Activated effector memory CD4-positive, alpha-beta T cell treated with Interleukin-2 at 50 U/mL for 16 hours (primary cell): ENCODE measurements at places on chromosomes 6 and 20.

- DNase-seq: no peak
Measured at GRCh38 chr6:124783344-124783743, 178.9 kb upstream of the RNF217 start.

DNA sequence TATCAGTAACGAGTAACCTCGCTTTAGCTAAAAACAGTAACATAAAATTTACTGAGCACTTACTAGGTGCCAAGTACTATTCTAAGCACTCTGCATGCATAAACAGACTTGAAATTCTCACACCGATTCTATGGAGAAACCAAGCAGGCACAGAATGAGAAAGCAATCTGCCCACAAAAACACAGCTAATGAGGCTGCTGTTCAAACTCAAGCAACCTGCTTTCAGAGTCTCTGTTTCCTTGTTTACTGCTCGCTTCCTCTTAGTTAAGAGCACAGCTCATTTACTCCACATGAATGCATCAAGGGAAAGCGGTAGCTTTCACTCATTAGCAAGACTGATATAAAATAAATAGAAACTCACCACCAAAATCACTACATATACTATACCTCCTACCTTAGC, 37.4 kb downstream of the PRKN start:
- DNase-seq: no peak

DNA sequence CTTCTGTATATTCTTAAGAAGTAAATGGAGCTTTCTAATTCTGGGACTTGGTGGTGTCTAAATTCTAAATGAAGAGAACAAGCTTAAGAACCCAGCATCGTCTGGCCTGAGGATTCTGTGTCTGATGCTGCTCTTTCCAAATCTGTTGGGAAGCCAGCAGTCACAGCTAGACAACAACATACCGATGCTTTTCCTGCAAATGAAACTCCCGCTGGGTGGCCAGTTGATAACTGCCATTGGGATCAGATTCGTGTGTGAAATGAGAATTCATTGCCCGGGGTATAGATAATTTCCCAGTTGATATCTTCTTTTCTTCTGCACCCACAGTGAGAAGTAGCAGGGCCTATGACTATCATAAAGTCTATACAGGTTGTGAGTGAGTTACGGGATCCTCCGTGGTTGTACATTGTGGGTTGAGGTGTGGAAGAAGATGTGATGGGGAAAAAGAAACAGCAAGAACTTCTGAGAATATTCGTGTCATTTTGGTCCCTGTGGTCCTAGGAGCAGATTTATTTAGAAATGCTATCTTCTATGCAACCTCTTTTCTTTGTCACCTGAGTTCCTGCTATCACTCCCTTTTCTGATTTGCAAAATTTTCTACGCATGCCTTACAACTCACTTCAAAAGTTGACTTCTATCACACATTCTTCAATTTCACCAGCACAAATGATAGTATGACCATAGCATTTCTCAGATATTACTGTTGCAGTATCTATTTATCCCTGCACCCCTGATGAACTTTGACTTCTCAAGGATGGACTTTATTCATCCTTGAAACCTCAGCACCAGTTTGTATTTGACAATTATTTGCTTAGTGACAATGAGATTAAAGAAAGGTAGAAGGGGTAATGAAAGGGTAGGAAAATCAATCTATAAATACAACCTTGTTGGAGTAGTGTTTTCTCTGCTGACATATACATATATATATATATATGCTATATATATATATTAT, 10.4 kb downstream of the NOX3 start:
- no peak for DNase-seq

- DNase-seq: no peak
Measured at GRCh38 chr6:144471986-144472385, 186.9 kb downstream of the UTRN start.

GRCh38 chr6:43524483-43524961, 7.6 kb downstream of the POLR1C start:
- DNase-seq: no peak

GRCh38 chr20:62501801-62502495, 26.2 kb upstream of the GATA5 start:
- DNase-seq: peak; percentile 27

GRCh38 chr6:148274809-148275208, 67.8 kb upstream of the SASH1 start:
- no peak for DNase-seq

GRCh38 chr6:35258858-35259193, 709 bp upstream of the ZNF76 start:
- no peak for DNase-seq

- no peak for DNase-seq
Measured at GRCh38 chr20:39489986-39490560, 527.9 kb downstream of the DHX35 start.

- DNase-seq: no peak
Measured at GRCh38 chr20:25206548-25206947, 11.0 kb downstream of the ENTPD6 start.

- DNase-seq: no peak
Measured at GRCh38 chr6:145904868-145905267, 59.3 kb downstream of the SHPRH start.

DNA sequence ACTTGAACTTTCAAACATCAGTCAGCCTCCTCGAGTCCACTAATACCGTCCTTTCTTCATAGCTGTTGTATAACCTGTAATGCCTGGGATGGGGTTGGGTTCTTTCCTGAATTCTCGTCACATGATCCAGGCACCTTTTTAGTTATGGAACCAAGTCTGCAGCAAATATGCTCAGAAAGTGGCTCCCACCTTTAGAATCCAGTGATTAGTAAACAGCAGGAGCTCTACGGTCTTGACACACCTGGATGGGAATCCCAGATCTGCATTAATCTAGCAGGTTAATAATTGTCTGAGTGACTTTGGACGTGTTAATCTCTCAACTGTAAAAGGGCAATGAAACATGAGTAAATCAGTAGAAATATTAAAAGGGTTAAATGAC, 729 bp upstream of the ZHX3 start:
- DNase-seq: no peak

DNA sequence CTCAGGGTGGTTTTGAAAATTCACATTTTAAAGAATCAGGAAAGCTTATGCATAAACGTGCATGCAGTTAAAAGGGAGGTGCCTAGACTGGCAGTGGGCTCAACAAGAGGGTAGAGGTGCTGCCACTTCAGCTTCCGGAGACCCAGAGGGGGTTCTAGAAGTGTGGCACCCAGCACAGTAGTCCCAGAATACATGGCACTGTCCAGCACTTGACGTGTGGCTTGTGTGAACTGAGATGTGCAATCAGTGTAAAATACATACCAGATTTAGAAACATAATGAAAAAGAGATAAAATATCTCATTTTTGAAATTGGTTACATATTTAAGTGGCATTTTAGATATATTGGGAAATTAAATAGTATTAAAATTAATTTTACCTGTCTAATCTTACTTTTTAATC, 89.3 kb downstream of the RIN2 start:
- no peak for DNase-seq

DNA sequence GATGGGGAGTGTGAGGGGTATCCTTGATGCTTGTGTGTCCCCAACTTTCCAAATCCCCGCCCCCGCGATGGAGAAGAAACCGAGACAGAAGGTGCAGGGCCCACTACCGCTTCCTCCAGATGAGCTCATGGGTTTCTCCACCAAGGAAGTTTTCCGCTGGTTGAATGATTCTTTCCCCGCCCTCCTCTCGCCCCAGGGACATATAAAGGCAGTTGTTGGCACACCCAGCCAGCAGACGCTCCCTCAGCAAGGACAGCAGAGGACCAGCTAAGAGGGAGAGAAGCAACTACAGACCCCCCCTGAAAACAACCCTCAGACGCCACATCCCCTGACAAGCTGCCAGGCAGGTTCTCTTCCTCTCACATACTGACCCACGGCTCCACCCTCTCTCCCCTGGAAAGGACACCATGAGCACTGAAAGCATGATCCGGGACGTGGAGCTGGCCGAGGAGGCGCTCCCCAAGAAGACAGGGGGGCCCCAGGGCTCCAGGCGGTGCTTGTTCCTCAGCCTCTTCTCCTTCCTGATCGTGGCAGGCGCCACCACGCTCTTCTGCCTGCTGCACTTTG, at the start of gene TNF:
Gene TNF, plus strand, starts transcription at position 231 of the 567 bp plus-strand sequence. Its CDS starts 177 bp downstream, at position 408.
- peak; percentile 71 for DNase-seq

- no peak for DNase-seq
Measured at GRCh38 chr20:6044115-6044514, 9.7 kb downstream of the LRRN4 start.

DNA sequence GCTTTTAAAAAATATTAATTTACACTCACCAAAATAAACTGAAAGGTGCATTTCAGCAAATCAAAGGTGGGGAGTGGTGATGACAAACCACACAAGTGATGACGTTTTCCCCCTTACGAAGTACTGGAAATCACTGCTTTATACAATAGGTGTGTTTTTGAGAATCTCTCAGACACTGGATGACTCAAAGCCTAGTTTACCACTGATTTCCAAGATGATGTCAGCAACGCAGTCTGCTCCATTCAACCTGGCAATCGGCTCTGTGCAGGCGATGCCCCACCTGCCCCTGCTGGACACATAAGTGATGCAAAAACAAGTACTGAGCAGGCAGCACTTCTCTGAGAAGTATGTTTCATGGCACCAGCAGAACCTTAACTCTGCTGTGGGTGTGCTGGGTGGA, 114.4 kb downstream of the SOD2 start:
- no peak for DNase-seq

DNA sequence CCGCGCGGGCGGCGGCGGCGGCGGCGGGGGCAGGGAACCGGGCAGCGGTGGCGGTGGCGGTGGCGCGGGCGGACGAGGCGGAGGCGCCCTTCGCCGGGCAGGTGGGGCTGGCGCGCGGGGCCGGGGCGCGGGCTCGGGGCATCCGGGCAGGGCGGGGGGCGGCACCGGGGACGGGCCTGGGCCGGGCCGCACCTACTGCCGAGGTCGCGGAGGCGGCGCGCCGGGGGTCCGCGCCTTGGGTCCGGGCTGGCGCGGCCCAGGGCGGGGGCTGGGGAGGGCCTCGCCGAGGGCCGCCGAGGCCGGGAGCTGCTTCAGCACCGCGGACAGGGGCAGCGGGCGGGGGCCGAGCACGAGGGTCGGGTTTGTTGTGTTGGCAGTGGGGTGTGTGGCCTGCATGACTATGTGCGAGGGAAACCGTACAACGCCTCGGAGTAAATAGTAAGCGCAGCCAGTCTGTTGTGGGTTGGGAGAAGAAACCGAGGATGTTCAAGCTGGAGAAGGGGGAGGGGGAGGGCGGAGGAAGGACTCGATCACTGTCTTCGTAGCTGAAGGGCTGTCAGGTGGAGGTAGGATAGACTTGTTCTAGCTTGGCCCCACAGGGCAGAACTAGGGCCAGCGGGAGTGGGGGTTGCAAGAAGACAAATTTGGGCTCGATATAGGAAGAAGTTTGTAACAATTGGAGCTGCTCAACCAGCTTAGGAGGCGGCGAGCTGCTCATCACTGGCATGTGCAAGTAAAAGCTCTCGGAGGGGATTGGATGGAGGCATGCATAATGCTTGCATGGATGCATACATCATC, 593 bp downstream of the MMP24 start:
- peak; percentile 19 for DNase-seq

- DNase-seq: no peak
Measured at GRCh38 chr20:17856837-17857605, 111.6 kb downstream of the SNX5 start.

GRCh38 chr6:92160226-92160625, 1259.1 kb downstream of the EPHA7 start:
- DNase-seq: no peak

DNA sequence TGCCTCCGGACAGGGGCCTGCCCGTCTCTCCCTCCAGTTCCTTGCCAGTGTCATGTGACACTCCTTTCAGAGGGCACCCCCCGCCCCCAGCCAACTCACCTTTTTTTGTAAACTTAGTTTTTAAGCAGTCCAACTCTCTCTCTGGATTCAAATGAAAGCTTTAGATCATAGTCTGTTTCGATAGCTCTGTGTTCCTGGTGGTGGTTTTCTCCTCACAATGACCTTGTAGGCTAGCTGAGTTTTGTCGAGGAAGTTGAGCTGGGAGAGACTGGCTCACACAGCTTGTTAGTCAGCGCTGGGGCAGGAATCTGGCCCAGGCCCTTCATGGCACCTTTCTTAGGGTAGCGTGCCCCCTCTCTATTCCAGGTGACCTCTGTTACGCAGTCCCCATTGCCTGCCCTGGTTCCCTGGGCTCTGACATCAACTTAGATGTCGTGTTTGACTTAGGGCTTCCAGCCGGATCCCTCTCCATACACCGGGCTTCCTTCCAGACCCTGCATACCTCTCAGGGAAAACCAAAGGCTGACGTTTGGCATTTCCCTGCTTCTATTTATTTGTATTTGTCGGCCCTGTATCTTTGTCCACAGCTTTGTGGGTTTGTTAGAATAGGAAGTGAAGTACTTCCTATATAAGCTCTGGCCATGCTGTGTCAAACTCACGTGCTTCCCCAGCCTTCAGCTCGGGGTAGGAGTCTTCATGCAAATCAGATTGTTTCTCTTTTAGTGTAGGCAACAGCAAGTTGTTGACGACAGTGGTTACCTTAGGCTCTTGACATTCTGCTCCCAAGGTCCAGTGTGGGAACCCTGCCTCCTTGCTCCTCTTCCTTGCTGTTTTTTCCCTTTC, 12.7 kb downstream of the IGF2R start:
- no peak for DNase-seq

GRCh38 chr6:158556113-158556512, 3.8 kb upstream of the TMEM181 start:
- DNase-seq: no peak

DNA sequence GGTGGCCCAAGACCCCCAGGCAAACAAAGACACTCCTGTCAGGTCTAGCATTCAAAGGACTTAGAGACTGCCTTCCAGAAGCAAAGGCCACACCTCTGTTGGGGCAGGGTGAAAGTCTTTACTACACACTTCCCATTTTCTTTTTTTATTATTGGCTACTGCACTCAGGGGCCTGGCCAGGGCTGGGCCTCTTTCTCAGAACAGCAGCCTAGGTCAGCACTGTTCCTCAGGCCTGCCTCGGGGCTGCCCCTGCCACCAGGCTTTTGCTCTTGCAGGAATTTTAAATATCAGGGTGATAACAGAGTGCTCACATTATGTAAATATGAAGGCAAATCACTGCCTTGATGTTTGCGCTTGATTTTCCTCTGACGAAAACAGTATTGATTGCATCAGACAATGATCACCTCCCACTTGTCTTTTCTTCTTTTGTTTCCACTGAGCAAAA, 18.5 kb downstream of the GSTA4 start:
- no peak for DNase-seq

DNA sequence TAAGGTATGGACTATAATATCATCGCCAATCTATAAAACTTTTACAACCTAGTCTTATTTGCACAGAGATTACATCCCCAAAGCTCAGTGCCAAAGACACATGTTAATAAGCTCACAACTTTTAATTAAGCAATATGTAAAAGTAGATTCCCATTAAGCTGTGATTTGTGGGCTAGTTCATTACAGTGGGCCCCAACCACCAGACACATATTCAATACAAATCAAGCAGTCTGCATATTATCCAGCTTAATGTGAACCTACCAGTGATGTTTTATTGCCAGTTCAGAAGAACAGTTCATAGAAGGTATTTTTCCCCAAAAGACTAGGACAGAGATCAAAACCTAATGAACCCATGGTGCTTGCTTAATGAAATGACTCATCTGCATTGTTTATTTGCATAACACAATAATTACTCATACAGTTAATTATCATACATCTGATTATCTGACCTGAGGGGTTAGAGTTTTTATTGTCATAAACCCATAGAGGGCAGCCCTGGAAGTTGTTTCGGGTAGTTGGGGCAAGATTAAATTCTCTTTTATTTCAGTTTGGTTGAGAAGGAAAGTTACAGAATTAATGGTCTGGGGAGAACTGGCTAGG, 831.0 kb downstream of the TFAP2A start:
- no peak for DNase-seq

- no peak for DNase-seq
Measured at GRCh38 chr20:51807720-51808250, 5.5 kb upstream of the SALL4 start.

GRCh38 chr6:87897013-87897412, 150.6 kb upstream of the SPACA1 start:
- DNase-seq: no peak
